Placental pericyte (primary cell): ENCODE measurements at places on chromosomes 3 and 15. TPM values are rescaled to one million over a fixed set of nuclear protein-coding genes. Genes with fewer than 3 reads are reported as not detected.

The XXYLT1 gene
- 16.0 and 35.8 TPM in 2 replicates for total RNA-seq

The SLC28A1 gene
- not detected in 2 replicates for total RNA-seq

The SLC22A13 gene
- total RNA-seq, result 0.43 and 0.44 TPM in 2 replicates

The IVD gene
- 33.5 and 47.1 TPM in 2 replicates for total RNA-seq

The ZNF774 gene
- total RNA-seq, result 0.44 and 1.3 TPM in 2 replicates

The BCHE gene
- total RNA-seq, result 0.57 TPM in 1 of 2 replicates, not detected in the other

The DHX30 gene
- total RNA-seq, result 55.6 and 118 TPM in 2 replicates

The PLA2G4D gene
- total RNA-seq, result not detected in 2 replicates

The TGM4 gene
- not detected in 2 replicates for total RNA-seq

The GOLGA8H gene
- total RNA-seq, result 0.22 TPM in 1 of 2 replicates, not detected in the other

The GNB5 gene
- total RNA-seq, result 46.6 and 50.8 TPM in 2 replicates

The LMAN1L gene
- total RNA-seq, result under 0.01 TPM in 1 of 2 replicates, not detected in the other

The ZPLD1 gene
- 0.14 and 0.22 TPM in 2 replicates for total RNA-seq

The GRK7 gene
- total RNA-seq, result not detected in 2 replicates

The MPI gene
- total RNA-seq, result 49.5 and 88.6 TPM in 2 replicates

The PIERCE2 gene
- total RNA-seq, result 1.8 TPM in 1 of 2 replicates, not detected in the other

The FOXL2 gene
- total RNA-seq, result 0.44 and 18.2 TPM in 2 replicates

The CCDC191 gene
- total RNA-seq, result 1.1 and 2.0 TPM in 2 replicates

The AADACL2 gene
- total RNA-seq, result not detected in 2 replicates

The KCNMB2 gene
- total RNA-seq, result not detected in 2 replicates

The SCN5A gene
- 0.22 and 1.1 TPM in 2 replicates for total RNA-seq

The ANKRD34C gene
- not detected in 2 replicates for total RNA-seq

The FEZF2 gene
- not detected in 2 replicates for total RNA-seq

The APBA2 gene
- 20.8 and 37.1 TPM in 2 replicates for total RNA-seq

The IGDCC3 gene
- not detected in 2 replicates for total RNA-seq
